ENCODE measurements at places on chromosomes 13 and 19.

DNA sequence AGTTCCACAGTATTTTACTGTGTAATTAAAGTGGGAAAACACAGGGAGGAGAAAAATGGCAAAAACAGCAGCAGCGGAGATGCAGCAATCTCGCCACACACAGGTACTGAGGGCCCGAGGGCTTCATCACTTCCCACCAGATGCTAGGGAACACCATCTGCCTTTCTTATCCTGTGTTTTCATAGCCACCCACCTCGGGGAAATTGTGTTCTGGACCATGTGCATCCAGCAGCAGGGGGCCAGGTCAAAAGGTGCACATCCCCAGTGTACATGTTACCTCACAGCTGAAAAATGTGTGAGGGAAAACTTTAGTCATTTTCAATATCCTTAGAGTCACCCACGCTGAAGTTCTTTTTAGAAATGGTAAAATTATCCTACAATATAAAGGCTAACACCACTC, 30.2 kb downstream of the PDCD5 start:
- DNase-seq, result no peak

GRCh38 chr13:100789481-100789880, 114.9 kb upstream of the TMTC4 start:
- no peak for DNase-seq

DNA sequence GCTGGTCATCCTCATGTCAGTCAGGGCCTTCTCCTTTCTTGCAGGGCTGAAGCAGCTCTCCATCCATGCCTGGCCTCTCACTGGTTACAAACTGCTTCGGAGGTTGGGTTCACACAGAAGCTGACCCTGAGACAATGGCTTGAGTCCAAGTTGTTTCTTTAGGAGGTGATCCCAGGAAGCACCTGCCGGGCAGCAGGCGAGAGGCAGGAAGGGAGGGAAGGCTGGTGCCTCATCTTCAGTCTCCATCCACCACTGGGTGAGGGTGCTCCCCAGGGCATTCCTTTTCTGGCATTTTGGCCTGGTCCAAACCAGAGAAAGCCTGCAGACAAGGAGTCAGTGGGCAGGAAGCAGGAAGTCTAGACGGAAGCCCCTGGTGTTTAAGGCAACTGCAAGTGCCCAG, 17.6 kb upstream of the SPATA13 start:
- no peak for DNase-seq

- no peak for DNase-seq
These were observed 15.2 kb downstream of the ZNF331 start for GRCh38 chr19:53553156-53553555.

DNA sequence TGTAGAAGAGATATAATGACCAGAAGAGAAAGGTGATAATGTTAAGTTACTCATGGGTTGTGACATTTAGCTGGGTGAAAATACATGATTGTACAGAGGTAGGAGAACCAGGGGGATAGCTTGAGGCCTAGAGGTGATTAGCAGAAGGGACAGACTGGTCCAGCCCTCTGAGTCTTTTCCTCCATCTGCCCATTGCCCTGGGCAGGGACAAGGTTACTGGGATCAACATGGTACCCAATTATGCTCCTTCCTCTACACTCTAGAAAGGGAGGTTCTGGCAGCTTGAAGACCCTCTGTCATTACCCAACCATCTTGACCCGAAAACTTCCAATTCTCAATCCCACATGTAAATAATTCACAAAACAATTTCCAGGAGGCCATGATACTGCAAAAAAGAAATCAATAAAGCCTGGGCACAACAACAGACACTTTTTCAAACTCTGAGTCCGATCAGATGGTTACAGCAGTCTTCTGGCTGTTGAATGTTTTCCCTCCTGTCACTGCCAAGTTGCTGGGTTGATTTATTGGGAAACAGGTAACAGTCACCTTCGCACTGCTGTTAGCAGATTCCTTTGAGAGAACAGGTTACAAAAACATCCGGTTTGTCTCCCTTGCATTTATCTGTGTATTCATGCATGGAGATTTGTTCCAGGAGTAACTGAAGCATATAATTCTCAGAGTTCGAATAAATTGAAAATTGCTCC, 239.1 kb upstream of the HTR2A start:
- no peak for DNase-seq

- DNase-seq, result no peak
These were observed 8.1 kb upstream of the FPR3 start for GRCh38 chr19:51786646-51787494.

DNA sequence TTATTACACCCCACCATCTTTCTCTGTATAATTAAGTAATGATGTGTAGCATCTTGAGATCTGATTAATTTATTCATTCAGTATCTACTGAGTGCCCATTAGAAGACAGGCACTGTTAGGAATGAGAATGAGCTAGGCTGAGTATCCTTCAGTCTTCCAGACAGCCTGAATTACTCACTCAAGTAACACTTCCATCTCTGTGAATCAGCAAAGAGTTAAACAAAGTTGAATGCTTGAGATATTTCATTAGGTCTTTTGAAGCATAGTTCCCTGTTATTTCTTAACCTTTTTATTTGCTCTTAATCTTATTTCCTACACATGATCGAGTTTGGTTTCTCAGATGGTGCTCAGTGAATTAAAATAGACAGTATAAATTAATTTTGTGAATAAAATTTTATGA, 413.7 kb downstream of the DCT start:
- DNase-seq, result no peak

- no peak for DNase-seq
These were observed 343.8 kb upstream of the SLC10A2 start for GRCh38 chr13:103410002-103410401.

GRCh38 chr19:14440049-14440448, 6.9 kb downstream of the PKN1 start:
- DNase-seq, result peak; percentile 79

GRCh38 chr19:447816-448560, 12.8 kb downstream of the SHC2 start:
- no peak for DNase-seq

DNA sequence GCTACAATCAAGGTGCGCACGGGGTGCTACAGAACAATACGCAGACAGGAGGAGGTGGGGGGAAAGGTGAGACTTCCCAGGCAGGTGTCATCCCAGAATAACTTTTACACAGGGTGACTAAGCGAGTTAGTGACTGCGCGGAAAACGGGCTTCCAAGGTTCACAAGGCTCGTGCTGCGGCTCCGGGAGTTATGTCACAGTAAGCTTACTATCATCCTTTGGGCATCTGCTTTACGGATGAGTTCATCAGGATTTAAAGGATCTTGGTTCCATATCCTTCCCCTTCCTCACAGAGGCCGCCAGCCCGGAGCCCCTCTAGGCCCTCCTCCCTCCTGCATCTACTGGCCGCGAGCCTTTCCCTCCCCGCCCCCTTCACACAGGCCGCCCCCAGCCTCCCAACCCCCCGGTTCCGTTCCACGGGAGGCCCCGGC, 474 bp upstream of the IFT88 start:
- no peak for DNase-seq

GRCh38 chr13:43431290-43431716, 355.5 kb downstream of the ENOX1 start:
- no peak for DNase-seq

Data from CD4-positive, alpha-beta T cell treated with Interleukin-21 for 1 hour (primary cell).